SK-N-SH (cell line): ENCODE measurements at places on chromosomes 5 and 9. TPM values are rescaled to one million over a fixed set of nuclear protein-coding genes. Genes with fewer than 3 reads are reported as not detected.

DNA sequence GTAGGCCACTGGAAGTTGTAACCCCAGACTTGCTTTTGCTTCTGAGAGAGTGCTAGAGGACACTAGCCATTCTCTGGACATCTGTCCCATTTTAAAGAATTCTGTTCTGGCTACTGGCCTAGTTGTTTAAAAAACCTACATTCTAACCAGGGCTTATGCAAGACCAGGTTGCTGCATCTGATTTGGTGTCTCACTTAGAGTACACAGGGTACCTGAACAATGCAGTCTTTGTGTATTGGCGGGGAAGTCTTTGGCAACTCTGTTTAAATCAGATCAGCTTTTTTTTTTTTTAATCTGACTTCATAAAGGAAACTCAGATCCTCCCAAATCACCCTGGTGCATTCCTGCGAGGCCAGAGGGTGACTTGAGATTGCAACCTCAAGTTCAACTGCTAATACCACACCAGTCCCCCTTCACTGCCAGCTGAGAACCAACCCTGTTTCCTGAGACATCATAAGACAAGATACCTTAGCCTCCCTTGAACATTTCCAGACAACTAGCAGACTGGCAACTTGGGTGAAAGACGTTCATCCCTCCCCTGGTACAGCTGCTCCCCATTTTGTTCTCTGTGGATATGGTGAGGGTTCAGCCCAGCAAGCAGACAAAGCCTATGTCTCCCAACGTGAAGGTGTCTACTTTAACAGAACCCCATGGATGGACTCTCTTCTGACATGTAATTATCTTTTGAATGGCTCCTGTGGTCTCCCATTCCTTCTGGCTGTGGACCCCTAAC is 27.0 kb downstream of the SKP1 start:
- DNase-seq = no peak

GRCh38 chr5:96031811-96032261 is 70.2 kb upstream of the ELL2 start:
- DNase-seq = no peak

GRCh38 chr5:42720251-42720650 is 36.4 kb upstream of the CCDC152 start:
- DNase-seq = no peak

Gene PLPP6
- polyA plus RNA-seq = 8.8 and 11.2 TPM in 2 replicates

- DNase-seq = no peak
Observed at GRCh38 chr5:77935506-77936364, 159.6 kb upstream of the TBCA start.

DNA sequence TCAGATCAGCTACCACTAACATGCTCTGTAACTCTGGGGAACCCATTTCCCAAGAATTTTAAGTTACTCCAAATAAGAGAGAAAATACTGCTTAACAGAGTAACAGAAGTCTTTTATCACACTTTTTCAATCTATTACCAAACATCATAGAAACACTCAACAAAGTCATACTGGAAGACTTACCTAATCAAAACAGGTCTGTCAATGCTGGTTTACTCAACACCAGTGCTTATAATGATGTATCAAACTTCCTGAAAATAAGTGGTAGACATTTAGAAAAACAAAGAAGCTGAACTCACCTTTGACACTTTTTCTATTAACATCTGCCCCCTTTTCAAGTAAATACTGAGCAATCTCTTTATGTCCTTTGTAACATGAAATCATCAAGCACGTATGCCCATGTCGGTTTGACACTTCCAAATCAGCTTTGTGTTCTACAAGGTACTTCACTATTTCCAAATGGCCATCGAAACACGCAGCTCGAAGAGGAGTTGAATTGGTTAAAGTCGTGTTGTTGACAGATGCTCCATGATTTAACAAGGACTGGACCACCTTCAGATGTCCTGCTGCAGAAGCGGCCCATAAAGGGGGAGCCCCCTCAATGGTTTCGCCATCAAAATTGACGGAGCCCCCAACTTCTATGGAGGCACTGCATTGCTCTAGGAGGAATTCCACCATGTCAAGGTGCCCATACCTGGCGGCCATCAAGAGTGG is 1.8 kb downstream of the FEM1C start:
- DNase-seq = no peak

DNA sequence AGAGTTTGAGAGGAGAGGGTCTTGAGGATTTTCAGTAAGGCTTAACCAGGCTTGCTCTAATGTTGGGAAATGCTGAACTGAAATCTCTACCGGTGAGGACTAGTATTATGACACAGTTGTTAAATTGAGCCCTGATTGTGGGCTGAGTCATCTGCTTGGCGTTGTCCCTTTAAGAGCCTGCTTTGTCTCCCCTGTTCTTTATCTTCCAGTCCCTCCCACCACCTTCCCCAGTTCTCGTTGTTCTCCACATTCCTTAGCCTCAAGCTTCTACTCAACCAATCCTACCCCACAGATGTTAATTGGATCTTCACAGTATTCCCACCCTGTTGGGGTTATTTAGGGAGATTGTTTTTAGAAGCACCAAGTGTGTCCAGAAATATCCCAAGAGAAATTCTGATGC is 57.6 kb downstream of the ANKRD55 start:
- no peak for DNase-seq

- peak; percentile 82 for DNase-seq
Observed at GRCh38 chr9:127612939-127613582, 984 bp downstream of the STXBP1 start.

Gene TEK
- 0.03 and 0.10 TPM in 2 replicates for polyA plus RNA-seq

DNA sequence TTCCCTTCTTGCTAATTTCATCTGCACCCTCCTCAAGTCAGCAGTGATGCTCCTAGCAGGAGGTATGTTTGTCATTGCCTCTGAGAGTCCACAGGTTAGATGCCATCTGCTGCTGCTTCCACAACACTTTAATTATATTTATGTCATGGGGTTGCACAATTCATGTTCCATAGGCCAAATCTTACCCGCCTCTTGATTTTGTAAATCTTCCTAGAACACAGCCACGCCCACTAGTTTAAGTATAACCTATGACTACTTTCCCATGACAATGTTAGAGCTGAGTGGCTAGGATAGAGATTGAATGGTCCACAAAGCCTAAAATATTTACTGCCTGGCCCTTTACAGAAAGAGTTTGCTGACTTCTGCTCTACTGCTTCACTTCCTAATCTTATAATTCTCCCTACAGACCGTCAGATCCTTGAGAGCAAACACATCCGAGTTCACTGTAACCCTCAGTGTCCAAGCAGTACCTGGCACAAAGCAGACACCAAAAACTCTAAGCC is 21.1 kb downstream of the LIFR start:
- no peak for DNase-seq

DNA sequence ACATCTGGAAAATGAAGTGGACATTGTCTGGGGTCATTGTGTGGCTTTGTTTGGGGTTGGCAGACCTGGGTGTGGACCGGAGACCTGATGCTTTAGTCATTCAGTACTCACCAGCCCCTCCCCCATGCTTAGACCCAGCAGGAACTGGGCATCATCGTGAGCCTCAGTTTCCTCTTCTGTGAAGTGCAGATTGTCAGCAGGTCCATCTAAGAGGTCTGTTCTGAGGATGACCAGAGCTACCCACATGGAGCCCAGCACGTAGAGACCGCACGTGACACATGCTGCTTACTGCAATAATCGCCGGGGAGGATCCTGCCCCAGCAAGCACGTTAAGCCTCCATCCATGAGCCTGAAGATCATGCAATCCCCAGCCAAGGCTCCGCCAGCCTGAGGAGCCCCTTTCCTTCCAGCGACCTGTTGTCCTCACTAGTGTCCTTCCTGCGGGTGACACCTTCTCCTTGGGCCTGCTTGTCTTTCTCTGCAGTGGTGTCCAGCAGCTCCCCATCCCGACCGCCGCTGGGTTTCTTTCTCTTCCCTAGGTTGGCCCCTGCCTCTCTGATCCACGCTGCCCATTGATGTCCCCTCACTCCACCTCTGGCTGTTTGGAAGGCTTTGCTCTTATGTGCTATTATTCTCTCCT is 26.7 kb upstream of the IRX4 start:
- no peak for DNase-seq

DNA sequence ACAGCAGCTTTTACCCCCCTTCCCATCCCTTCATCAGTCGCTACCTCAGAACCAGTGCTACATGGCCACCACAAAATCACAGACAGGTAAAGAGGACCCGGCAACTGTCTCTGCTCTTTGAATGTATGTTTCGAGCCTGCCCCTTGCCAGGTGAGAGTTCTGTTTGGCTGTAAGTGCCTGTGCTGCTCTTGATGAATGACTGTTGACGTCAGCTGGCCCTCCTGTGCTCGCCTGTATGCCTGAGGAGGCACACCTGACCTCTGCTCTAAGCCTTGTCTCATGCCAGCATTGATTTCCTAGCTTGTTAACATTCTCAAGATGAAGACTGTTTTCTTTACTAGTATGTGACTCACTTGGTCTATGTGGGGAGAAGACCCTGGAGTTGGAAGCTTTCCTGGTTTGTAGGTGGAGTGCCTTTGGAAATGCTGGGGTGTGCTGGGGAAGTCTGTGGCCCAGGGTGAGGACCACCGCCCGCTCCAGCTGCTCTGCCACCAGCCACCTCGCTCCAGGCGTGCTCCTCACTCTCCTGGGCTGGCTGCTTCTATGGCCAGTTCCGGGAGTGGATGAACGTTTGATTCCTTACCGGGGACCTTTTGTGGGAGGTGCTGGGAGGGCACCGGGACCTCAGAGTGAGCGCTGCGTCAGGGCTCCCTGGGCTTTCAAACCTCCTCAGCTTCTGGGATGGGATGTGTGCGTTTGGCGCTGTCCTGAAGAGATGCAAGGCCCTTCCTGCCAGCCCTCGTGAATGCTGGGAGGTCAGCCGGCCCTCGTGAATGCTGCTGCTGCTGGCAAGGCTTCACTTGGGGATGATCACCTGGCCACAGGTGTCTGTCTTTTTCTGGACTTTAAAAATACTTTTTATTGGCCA is 109.9 kb downstream of the EHMT1 start:
- DNase-seq = no peak

DNA sequence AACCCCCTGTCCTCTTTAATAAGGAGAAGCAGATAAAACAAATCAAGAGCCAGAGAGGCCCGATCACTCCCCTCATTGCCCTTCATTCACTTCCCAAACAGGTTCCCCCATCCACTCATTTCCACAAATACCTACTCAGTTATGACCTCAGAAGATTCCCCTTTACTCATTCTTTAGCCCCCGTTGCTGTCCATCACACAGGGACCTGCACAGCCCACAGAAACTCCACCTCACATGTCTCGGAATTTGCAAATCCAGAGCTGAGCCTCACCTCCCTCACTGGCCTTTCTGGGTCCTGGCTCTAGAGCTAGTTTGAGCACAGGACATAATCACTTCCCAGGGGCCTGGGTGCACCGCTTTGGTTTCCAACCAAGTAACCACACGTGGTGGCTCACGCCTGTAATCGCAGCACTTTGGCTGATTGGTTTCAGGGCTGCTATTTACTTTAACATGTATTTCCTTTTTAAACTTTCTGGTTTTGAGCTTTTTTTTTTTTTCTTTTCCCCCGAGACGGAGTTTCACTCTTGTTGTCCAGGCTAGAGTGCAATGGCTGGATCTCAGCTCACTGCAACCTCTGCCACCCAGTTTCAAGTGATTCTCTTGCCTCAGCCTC is 17.8 kb downstream of the ATP6V0E1 start:
- DNase-seq = no peak

DNA sequence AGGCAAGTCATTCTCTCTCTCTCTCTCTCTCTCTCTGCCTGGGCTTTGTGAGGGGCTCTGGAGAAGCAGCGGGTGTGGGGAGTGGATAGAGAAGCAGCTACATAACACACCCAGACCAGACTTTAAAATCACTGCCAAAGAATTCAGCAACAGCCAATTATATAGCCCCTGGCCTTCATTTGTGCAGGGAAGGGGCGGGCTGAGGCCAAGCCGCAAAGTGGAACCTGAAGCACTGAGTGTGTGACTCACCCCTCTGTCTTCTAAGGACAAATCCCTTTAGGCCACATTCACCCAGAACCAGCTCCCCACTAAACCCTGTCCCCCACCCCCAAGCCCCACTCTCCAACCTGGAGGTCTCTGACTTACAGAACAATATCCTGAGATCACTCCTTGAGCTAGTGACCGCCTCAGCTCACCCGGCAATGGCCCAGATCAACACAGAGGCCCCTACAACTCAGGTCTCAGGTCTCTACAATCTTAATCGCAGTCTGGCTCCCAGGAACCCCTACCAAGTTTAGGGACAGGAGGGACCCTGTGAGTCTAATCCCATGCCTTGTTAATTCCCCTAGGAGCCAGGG is 6.0 kb downstream of the B4GALT1 start:
- DNase-seq = peak; percentile 62

- DNase-seq = no peak
Observed at GRCh38 chr5:177609076-177610059, 9.4 kb downstream of the B4GALT7 start.

GRCh38 chr5:93621327-93621798 is 38.3 kb downstream of the NR2F1 start:
- peak; percentile 88 for DNase-seq

Gene DND1
- 1.2 and 2.1 TPM in 2 replicates for polyA plus RNA-seq

- no peak for DNase-seq
Observed at GRCh38 chr5:131209506-131210150, 38.9 kb downstream of the LYRM7 start.

- no peak for DNase-seq
Observed at GRCh38 chr9:37342493-37342892, 80.0 kb upstream of the GRHPR start.

Gene CDX1
- polyA plus RNA-seq = 0.23 and 0.26 TPM in 2 replicates

Gene SPINK13
- polyA plus RNA-seq = not detected in 2 replicates

DNA sequence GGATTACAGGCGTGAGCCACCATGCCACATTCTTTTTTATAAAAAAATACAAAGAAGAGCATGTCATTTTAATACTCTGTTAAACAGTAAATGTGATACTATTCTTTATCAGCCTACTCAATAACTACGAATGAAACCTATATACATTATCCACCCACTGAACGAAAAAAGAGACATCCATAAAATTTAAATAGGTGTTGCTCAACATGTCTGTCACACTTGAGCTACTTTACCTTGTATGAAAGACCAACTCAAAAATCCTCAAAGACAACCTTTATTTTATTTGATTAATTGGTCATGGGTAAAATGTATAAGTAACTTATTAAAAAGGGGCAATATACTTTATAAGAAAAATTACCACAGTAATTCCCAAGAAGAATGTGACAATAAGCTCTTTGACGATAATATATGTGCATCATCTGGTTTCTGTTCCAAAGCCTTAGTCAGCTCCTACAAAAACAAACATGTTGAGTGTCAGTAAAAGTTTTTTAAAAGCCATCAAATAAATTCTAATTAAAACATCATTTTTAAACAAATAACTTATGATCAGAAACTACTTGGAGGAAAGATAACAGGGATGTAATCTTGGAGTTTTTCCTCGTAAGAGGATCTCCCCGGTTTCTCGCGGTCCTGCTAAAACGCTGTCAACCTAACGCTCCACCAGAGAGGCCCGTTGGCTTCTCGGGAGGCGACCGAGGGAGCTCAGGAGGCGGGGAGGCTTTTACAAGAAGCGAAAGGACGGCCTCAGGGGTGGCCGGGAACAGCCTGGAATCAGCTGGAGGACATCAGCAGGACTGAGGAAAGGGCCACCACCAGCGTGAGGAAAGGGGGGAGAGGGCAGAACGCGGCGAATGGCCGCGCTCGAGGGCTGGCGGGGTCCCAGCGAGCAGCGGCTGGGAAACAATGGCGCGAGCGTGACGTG is 13.5 kb upstream of the ANKRD18B start:
- DNase-seq = peak; percentile 77

DNA sequence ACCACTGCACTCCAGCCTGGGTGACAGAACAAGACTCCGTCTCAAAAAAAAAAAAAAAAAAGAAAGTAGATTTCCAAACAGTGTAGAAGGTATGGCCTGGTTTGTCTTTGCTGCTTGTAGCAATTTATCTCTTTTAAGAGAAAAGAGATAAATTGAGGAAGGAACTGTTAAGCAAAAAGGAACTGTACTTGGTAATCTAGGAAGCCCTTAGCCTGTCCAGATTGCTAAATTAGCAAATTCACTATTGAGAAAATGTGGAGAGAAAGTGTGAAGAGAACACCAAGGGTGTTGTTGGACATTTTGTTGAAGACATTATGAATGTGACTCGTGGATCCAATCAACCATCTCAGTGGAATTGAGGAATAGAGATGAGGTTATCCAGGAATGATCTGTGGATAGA is 13.0 kb upstream of the SUSD3 start:
- DNase-seq = no peak
